Cardiac muscle cell (in vitro differentiated cells and primary cell): ENCODE measurements at places on chromosomes 6 and 20.
A peak's percentile ranks its signal among the peaks of the same experiment; 100 is the strongest.

DNA sequence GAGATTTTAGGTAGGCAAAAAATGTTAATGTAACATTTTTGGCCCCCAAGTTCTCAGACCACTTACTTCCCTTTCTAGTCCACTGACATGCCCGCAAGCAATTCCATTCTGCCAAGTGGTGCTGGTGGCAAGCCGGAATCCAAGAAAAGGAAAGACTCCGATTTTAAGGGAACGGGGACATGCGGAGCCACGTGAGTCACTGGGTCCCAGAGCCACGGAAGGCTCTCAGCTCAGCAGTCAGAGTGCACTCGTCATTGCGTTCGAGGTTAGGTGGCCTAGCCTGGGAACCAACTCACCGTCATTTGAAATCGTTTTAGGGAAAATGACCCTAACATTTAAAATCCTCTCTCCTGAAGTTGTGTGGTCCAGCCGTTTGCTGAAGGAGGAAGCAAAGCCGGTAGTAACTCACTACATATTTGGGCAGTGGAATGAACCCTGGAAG is 711 bp upstream of the SIRT5 start:
- H3K27me3 ChIP-seq = no peaks in the 10 kb centered on the region
- peak overlapping the region; percentile 91 for H3K27ac ChIP-seq

DNA sequence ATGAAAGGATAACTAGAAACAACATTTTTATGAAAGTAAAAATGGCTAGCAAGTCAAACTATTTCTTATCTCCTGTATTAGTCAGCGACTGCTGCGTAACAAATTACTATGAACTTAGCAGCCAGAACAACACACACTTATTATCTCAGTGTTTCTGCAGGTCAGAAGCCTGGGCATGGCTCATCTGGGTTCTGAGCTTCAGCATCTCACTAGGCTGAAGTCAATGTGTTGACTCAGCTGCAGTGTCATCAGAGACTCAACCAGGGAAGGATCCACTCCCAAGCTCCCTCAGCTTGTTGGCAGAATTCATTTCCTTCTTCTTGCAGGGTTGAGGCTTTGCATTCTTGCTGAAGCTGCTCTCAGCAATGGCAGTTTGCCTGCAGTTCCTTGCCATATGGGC is 33.2 kb upstream of the IGF2R start:
- H3K27ac ChIP-seq = no peak overlapping the region
- DNase-seq = no peak

DNA sequence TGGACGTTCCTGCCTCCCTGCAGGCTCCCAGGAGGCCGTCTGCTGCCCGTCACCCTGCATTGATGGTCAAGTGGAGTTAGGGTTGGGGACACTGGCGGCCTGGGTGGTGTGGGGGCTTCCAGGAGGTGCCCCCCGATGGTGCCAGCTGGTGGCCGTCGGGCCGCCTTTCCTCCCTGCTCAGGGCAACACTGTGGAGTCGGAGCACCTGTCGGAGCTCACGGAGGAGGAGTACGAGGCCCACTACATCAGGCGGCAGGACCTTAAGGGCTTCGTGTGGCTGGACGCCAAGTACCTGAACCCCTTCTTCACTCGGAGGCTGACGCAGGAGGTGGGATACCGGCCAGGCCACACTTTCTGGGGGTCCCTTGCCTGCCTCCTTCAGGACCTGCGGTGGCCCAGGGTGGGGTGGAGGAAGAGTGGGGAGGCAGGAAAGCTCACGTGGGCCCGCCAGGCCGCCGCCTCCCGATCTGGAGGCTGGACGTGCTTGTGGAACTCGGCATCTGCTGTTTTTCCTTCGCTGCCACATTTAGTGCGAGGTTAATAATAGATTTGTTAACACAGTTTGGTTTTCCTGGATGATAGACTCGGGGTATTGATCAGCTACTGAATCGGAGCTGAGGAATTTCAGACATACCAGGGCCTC is 28.6 kb downstream of the SPATA2 start:
- H3K27ac ChIP-seq = peak overlapping the region; percentile 39
- H3K36me3 ChIP-seq = peaks cover 3% of the 10 kb centered on the region
- H3K27me3 ChIP-seq = no peaks in the 10 kb centered on the region
- H3K4me3 ChIP-seq = no peak overlapping the region
- H3K4me1 ChIP-seq = peaks cover 16% of the 10 kb centered on the region
- DNase-seq = no peak

DNA sequence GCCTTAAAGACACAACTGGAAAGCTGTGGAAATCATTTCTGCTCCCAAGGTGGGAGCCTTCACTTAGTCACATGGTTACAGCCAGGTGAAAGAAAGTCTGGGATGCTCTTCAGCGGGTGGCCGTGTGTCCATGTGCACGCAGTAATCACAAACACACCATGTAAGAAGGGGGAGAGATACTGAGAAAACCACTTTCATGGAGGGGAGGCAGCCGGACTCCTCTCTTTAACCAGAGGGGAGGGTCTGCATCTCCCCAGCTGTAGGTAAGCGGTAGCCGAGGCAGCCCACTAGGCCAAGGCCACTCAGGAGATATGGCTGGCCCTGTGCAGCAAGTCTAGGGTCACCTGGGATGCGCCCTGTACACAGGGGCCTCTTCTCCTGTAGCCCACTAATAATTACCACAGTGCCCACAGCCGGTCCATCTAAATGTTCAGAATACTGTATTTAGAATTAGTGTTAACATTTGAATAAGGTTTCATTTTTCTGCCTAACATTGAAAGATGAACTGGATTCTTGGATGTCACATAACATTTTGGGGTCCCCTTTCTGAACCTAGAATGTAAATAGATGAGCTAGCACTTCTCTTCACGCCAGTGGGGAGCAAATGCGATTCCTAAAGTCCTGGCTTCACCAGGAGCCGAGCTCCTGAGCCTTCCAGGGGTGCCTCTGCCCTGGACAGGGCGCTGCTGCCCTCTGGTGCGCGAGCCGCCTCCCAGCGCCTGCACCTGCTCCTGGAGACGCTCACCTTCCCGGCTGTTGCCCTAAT is 15.9 kb downstream of the GPR31 start:
- H3K4me3 ChIP-seq = no peak overlapping the region
- peaks cover 4% of the 10 kb centered on the region for H3K4me1 ChIP-seq
- peaks cover 88% of the 10 kb centered on the region for H3K27me3 ChIP-seq

GRCh38 chr6:163398115-163398514 is 16.4 kb upstream of the QKI start:
- no peak overlapping the region for H3K4me3 ChIP-seq
- no peaks in the 10 kb centered on the region for H3K36me3 ChIP-seq
- H3K27me3 ChIP-seq = no peaks in the 10 kb centered on the region
- H3K4me1 ChIP-seq = peaks cover 41% of the 10 kb centered on the region
- no peak overlapping the region for H3K27ac ChIP-seq
- DNase-seq = no peak

DNA sequence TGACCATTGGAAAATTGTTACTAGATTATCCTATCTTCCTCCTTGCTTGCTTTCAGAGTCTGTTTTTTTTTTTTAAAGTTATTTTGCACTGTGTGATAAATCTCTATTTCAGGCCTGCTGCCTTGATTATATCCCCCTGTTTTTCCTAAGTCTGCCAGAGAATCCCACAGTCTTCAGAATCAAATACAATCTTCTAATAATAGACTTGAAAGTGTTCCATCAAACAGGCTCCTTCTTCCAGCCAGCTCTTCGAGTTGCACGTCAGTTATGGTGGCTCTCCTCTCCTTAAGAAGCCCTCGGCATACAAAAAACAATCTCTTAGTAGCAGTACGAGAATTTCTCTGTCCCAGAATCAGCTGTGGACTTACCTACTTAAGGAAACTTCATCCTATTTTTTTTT is 92.9 kb upstream of the NOX3 start:
- no peaks in the 10 kb centered on the region for H3K4me1 ChIP-seq
- no peak for DNase-seq
- no peak overlapping the region for H3K27ac ChIP-seq
- H3K27me3 ChIP-seq = no peaks in the 10 kb centered on the region
